ENCODE measurements at places on chromosomes 11 and 22.

- DNase-seq: no peak
These were observed 127.8 kb downstream of the PARVA start for GRCh38 chr11:12505183-12505582.

DNA sequence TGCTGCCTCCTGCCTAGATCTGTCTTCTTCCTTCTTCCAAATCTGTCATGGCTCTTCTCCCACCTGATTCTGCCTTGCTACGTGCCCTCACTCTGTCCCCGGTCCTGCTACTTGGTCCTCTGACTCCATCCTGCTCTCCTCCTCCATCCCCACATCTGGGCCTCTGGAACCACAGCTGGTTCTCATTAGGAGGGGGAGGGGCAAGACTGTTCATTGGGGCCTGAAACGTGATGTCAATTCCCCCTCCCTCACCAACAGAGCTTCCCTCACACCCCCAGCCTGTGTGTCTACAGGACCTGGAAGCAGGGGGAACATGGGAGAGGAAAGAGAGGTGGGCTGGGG lies 9.1 kb downstream of the DCHS1 start:
- DNase-seq: no peak

DNA sequence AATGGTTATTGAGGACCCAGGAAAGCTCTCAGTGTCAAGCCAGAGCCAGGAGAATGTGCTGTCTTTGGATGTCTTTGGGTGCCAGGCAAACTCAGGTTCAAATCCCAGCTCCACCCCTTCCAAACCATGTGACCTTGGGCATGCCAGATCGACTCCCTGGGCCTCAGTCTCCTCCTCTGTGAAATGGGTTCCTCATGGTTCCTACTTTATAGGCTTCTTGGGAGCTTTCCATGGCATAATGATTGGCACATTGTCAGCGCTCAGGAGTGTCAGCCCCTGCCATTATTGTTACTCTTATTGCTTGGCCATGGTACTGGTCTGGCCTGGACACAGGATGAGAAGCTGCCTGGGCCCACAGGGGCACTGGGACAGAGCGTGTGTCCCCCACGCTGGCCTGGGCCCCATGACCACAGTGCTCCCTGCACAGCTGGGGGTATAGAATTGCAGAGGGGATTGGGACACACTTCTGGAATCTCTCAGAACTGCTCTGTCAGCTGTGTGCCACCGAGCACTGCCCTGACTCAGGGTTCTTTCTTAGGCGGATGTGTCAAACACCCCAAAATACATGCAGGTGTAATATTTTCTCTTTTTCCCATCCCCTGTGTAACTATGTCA lies 37.6 kb upstream of the CRYBB3 start:
- no peak for DNase-seq

DNA sequence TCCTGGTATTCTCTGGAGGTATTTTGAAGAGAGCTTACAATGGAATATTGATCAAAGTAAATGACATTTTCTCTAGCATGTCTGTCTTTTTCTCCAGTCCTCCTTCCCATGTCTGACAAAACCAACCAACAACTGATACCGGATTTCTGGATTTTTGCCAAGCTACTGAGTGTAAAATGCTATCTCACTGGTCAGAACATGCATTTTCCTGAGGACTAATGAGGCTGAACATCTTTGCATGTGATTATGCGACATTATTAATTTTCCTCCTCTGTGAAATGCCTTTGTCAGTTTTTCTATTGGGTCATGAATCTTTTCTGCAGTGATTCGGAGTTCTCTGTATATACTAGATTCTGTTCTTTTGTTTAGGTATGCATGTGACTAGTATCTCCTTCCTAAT lies 51.4 kb downstream of the CDON start:
- DNase-seq: peak; percentile 73

DNA sequence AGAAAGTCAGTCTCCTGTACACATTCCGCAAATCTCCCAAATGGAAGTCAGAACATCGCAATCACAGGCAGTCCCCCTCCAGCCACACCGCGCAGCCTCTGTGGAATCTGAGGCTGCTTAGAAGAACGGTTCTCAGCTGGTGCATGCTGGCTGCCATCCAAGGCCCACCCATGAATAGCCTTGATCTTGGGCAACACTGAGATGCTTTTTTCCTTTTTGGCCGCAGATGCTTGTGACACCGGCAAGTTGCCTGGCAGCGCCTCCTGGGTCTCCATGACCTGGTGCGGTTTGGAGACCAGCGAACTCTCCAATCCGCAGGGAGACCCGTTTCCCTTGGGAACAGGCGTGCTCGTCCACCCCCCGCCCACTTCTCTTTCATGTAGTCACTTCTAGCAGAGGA lies 26.3 kb upstream of the PHF21B start:
- DNase-seq: peak; percentile 82

DNA sequence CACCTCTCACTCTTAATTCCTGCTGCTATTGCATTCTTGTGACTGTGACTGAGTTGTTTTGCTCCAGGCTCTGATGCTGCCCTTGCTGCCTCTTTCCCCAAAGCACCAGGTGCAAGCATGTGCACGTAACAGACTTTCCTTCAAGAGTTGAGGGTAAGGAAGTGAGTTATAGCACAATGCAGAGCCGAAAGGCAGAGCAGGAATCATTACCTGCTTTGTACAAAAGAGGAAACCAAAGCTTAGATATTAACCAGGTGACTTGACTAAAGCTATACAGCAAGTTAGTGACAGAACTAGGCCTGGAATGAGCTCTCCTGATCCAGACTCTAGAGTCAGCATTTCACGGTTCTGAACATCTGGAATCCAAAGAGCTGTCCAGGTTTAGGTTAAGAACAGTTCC lies 33.6 kb downstream of the NEU3 start:
- no peak for DNase-seq

GRCh38 chr22:40206561-40206960 lies 28.8 kb downstream of the TNRC6B start:
- DNase-seq: no peak

GRCh38 chr11:63262547-63262946 lies 19.1 kb upstream of the SLC22A25 start:
- DNase-seq: no peak

- no peak for DNase-seq
These were observed at the start of gene TRPC6 for GRCh38 chr11:101583251-101584128. TSS of gene TRPC6 (minus strand) at chr11:101584007. CDS start at chr11:101583503, 504 bp downstream.

DNA sequence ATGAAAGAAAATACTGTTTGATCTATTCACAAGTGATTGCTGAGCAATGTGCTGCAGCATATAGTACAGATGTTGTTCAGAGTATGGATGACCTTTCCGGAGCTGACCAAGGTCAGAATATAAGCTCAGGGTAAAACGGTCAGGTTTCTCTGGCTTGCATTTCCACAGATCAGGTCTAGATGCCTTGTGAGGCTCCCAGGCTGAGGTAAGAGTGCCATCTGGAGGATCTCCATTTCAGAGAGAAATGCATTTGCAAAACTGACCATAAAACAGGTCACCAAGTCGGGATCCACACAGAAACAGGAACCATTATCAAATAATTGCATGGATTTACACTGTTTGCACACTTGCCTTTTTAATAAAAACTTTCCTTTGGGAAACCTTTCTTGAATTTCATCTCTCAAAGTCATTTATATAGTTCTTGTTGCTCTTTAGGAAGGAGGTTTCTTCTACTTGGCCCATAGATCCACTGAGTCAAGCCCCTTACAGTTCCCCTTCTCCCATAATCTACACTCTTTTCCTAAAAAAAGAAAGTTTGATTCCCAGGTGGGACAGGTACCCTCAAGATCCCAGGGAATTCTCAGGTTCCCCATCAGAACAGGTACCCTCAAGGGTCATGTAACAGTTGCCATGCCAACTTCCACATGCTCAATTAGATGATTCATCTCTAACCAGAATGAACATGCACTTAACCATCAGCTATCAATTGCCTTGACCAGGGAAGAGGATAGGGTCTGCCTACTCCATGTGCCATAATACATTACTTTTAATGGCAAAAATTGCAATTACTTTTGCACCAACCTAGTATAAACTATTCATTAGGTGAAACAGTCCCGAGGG lies 25.0 kb upstream of the TMPRSS5 start:
- DNase-seq: peak; percentile 54

- DNase-seq: peak; percentile 49
These were observed at the start of gene GRK3 for GRCh38 chr22:25564320-25564978. TSS of gene GRK3 (plus strand) at chr22:25564675. CDS start at chr22:25565041, 366 bp downstream.

- DNase-seq: no peak
These were observed 41.3 kb downstream of the TUB start for GRCh38 chr11:8122173-8122764.

DNA sequence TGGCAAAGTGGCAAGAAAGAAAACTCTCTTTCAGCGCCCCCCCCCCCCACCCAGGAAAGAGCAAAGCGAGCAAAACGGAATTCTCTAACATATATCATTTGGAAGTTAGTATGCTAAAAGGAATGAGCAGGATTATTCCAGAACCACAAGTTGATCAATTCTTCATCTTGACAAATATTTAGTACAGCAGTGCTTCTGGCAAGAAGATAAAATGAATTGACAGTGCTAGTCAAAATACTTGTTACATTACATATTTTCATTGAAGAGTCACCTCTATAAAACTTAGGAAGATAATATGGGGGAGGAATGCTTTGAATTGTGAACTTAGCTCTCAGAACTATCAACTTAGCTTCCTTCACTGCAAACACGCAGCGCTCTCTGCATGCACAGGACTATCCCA lies 377.4 kb downstream of the DYNC2H1 start:
- no peak for DNase-seq

Data from NCI-H1105 treated with DMSO at 0.1 percent for 48 hours (cell line).